ENCODE measurements at places on chromosomes 5 and 9.

DNA sequence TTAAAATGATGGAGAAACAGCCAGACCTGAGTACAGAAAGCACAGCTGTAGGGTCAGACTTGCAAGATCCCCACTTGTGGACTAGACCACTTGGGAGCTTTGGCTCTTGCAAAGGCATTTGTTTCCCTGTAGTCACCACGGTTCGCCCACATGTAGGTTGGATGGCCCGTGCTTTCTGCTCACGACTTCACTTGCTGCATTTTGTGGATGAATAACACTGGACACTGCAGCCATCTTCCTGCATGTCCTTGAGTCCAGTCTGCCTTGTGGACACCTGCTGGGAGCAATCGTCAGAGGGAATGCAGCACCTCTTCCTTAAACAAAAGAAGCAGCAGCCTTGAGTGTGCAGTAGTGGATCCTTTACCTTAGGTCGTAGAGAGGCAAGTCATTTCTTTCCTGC lies 372.9 kb upstream of the IRX2 start:
- DNase-seq, result no peak

- no peak for DNase-seq
Observed at GRCh38 chr9:133137451-133138231, 16.6 kb upstream of the RALGDS start.

DNA sequence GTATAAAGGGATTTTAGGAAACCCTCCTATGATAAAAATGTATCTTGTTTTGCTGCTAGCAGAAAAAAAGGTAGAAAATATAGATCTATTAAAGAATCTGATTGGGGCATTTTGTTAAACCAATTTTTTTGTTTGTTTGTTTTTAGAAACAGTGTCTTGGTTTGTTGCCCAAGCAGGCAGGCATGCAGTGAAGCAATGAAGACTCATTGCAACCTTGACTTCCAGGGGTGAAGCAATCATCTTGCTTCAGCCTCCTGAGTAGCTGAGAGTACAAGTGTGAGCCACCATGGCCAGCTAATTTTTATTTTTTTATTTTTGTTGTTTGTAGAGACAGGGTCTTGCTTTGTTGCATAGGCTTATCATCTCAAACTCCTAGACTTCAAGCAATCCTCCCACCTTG lies 755.8 kb upstream of the EDIL3 start:
- no peak for DNase-seq

- no peak for DNase-seq
Observed at GRCh38 chr9:4661611-4662010, 483 bp upstream of the PLPP6 start.

- DNase-seq, result no peak
Observed at GRCh38 chr5:56705217-56705616, 110.1 kb upstream of the MAP3K1 start.

DNA sequence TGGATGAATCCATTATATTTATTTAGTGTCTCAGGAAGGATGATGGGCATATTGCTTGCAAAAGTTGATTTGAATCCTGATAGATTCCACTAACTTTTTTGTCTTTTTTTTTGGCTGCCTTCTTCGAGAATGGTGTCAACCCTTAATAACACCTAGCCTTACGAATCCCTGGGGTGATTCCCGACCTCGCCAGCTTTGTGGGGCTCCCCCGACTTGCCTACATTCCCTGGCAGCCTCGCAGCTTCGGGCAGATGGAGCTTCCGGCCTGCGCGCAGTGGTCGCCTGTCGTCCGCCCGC lies 366 bp upstream of the DOCK8 start:
- DNase-seq, result no peak

- DNase-seq, result peak; percentile 52
Observed at GRCh38 chr9:91427873-91428272, 4.2 kb upstream of the NFIL3 start.

- no peak for DNase-seq
Observed at GRCh38 chr9:111176511-111176910, 138.2 kb upstream of the LPAR1 start.
